ENCODE measurements at places on chromosomes 13 and 19. TPM values are rescaled to one million over a fixed set of nuclear protein-coding genes. Genes with fewer than 3 reads are reported as not detected.

MADCAM1 gene
- total RNA-seq: 0.17 TPM

FXYD1 gene
- total RNA-seq: not detected

FRY gene
- 0.52 TPM for total RNA-seq

GPX4 gene
- 457 TPM for total RNA-seq

GPR4 gene
- not detected for total RNA-seq

RYR1 gene
- total RNA-seq: 0.12 TPM

CCNA1 gene
- total RNA-seq: 0.22 TPM

SSC5D gene
- not detected for total RNA-seq

CLEC17A gene
- not detected for total RNA-seq

UPK1A gene
- not detected for total RNA-seq

ZNF541 gene
- total RNA-seq: not detected

PDCD2L gene
- total RNA-seq: 38.5 TPM

ADAT3 gene
- 10.3 TPM for total RNA-seq

COX6B2 gene
- 0.23 TPM for total RNA-seq

FOSB gene
- total RNA-seq: 0.65 TPM

LMTK3 gene
- 1.5 TPM for total RNA-seq

LILRA5 gene
- total RNA-seq: not detected

CFAP97D2 gene
- not detected for total RNA-seq

ZNF627 gene
- total RNA-seq: 12.5 TPM

FGF14 gene
- total RNA-seq: 0.06 TPM

ZNF780B gene
- total RNA-seq: 21.4 TPM

C19orf44 gene
- 4.6 TPM for total RNA-seq

GSX1 gene
- not detected for total RNA-seq

PDX1 gene
- not detected for total RNA-seq

GGN gene
- total RNA-seq: 1.8 TPM

SIGLEC12 gene
- total RNA-seq: not detected

BORA gene
- total RNA-seq: 16.3 TPM

IQCN gene
- 0.07 TPM for total RNA-seq

ZNF547 gene
- 1.3 TPM for total RNA-seq

DMKN gene
- 195 TPM for total RNA-seq

CYP2S1 gene
- total RNA-seq: 24.7 TPM

SYT3 gene
- total RNA-seq: not detected

FGF9 gene
- total RNA-seq: 0.22 TPM

AMER2 gene
- 0.29 TPM for total RNA-seq

GNG7 gene
- total RNA-seq: not detected

Data from epithelial cell of proximal tubule (primary cell).